ENCODE measurements at places on chromosomes 2 and 18. TPM values are rescaled to one million over a fixed set of nuclear protein-coding genes. Genes with fewer than 3 reads are reported as not detected.

The RANBP2 gene
- total RNA-seq, result 114 TPM

The DYNC1I2 gene
- 96.4 TPM for total RNA-seq

The RGPD3 gene
- 1.2 TPM for total RNA-seq

The KATNAL2 gene
- 66.9 TPM for total RNA-seq

The HOXD13 gene
- total RNA-seq, result not detected

GRCh38 chr2:181566334-181567032 lies 90.4 kb downstream of the CERKL start:
- no peak overlapping the region for H3K27ac ChIP-seq
- DNase-seq, result no peak
- H3K4me3 ChIP-seq, result no peak overlapping the region

GRCh38 chr2:13542642-13543041 lies 825.9 kb downstream of the TRIB2 start:
- H3K4me1 ChIP-seq, result no peaks in the 10 kb centered on the region
- no peak for DNase-seq
- no peak overlapping the region for H3K4me3 ChIP-seq
- H3K36me3 ChIP-seq, result no peaks in the 10 kb centered on the region

DNA sequence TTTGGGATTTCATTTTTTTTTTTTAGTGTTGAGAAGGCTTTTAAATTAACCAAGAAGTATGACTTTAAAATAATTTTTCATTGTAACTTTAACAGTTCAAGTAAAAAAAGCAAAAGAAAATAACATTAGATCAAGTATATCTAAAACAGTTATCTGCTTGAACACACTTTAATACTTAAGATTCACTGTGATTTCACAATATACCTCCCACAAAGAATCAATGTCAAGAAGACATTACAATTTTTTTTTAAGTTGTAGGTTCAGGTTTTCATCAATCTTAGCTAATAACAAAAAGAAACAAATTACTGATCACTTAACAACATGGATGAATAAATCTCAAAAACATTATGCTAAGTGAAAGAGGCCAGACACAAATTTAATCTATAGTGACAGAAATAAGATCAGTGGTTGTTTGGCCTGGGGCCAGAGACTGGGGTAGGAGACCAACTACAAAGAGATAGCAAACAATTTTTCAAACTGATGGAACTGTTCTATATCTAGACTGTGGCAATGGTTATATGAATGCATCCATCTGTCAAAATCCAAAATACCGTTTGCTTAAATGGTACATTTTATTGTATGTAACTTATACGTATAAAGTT lies 74.8 kb upstream of the FRZB start:
- no peak for DNase-seq
- peaks cover 4% of the 10 kb centered on the region for H3K4me1 ChIP-seq
- no peaks in the 10 kb centered on the region for H3K36me3 ChIP-seq
- H3K4me3 ChIP-seq, result no peak overlapping the region

GRCh38 chr2:23055251-23055650 lies 329.7 kb upstream of the KLHL29 start:
- H3K4me1 ChIP-seq, result no peaks in the 10 kb centered on the region
- H3K27me3 ChIP-seq, result no peaks in the 10 kb centered on the region

GRCh38 chr2:23399674-23400261 lies 14.8 kb downstream of the KLHL29 start:
- peaks cover 7% of the 10 kb centered on the region for H3K4me1 ChIP-seq
- no peak overlapping the region for H3K4me3 ChIP-seq
- H3K27me3 ChIP-seq, result no peaks in the 10 kb centered on the region
- H3K27ac ChIP-seq, result no peak overlapping the region
- H3K36me3 ChIP-seq, result no peaks in the 10 kb centered on the region

GRCh38 chr18:6273423-6273822 lies 141.3 kb downstream of the L3MBTL4 start:
- DNase-seq, result no peak
- no peaks in the 10 kb centered on the region for H3K4me1 ChIP-seq
- no peaks in the 10 kb centered on the region for H3K36me3 ChIP-seq
- no peak overlapping the region for H3K4me3 ChIP-seq

DNA sequence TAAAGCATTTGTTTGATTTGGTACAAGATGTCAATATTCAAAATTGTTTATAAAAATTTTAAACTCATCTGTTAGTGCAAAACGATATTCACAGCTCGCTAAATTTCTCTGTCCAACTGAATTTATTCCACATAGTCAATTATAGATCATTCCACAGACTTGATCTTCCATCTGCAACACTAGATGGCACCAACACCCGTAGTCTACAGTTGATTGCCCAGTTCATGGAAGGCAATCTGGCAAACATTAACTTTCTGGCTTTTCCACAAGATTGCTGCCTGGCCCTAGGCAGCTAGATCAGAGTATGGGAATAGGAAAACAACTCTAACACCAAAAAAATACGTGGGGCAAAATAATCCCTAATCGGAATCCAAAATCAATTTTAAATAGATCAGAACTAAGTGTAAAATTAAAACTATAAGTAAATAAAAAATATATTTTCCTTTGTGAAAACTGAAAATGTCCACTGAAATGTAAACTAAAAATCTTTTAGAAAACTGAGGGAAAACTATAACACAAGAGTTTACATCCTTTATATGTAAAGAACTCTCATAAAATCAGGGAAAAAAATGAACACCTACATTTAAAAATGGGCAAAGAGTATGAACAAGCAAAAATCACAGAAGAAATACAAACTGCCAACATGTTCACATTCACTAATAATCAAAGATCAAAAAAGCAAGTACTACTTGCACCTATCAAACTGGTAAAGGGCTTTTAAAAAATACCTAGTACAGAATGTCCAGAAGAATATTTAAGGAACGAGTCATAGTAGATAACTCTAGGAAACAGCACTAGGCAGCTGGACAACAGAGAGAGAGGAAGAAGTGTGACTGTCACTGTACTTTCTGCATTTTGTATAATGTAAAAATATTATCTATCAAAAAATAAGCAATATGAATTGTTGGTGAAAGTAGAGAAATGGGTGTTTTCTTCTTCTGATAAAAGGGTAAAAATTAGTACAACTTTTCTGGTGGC lies 35.0 kb downstream of the RTN4 start:
- peak; percentile 52 for DNase-seq
- peaks cover 44% of the 10 kb centered on the region for H3K4me1 ChIP-seq

GRCh38 chr18:46675112-46675511 lies 18.1 kb upstream of the LOXHD1 start:
- H3K36me3 ChIP-seq, result no peaks in the 10 kb centered on the region
- no peak overlapping the region for H3K27ac ChIP-seq
- H3K4me1 ChIP-seq, result peaks cover 26% of the 10 kb centered on the region
- H3K27me3 ChIP-seq, result no peaks in the 10 kb centered on the region

GRCh38 chr2:11750422-11750821 lies 4.0 kb downstream of the LPIN1 start:
- no peak overlapping the region for H3K27ac ChIP-seq
- H3K36me3 ChIP-seq, result no peaks in the 10 kb centered on the region
- H3K27me3 ChIP-seq, result no peaks in the 10 kb centered on the region

GRCh38 chr2:139045524-139045923 lies 265.3 kb upstream of the NXPH2 start:
- no peak overlapping the region for H3K4me3 ChIP-seq
- no peaks in the 10 kb centered on the region for H3K27me3 ChIP-seq
- no peak overlapping the region for H3K27ac ChIP-seq
- no peaks in the 10 kb centered on the region for H3K4me1 ChIP-seq
- DNase-seq, result no peak
- H3K36me3 ChIP-seq, result no peaks in the 10 kb centered on the region

GRCh38 chr2:52253416-52253980 lies 1221.6 kb upstream of the NRXN1 start:
- no peaks in the 10 kb centered on the region for H3K27me3 ChIP-seq
- no peak for DNase-seq
- no peaks in the 10 kb centered on the region for H3K4me1 ChIP-seq
- H3K4me3 ChIP-seq, result no peak overlapping the region

Measured in thyroid gland (tissue), 4 donors.